ENCODE measurements at places on chromosomes 7 and 10.

GRCh38 chr7:151702961-151703360 lies 174.0 kb downstream of the PRKAG2 start:
- no peak for DNase-seq

DNA sequence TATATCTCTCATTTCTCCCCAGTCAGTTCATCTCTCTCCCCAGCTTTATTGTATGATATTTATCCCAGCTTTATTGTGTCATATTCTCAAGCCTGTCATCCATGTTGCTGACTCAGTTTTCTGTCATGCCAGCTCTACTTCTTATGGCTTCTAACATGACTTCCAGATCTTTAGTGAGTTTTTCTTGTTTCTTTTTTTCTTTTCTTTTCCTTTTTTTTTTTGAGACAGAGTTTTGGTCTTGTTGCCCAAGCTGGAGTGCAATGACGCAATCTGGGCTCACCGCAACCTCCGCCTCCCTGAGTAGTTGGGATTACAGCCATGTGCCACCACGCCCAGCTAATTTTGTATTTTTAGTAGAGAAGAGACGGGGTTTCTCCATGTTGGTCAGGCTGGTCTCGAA lies 28.7 kb upstream of the CALU start:
- no peak for DNase-seq

DNA sequence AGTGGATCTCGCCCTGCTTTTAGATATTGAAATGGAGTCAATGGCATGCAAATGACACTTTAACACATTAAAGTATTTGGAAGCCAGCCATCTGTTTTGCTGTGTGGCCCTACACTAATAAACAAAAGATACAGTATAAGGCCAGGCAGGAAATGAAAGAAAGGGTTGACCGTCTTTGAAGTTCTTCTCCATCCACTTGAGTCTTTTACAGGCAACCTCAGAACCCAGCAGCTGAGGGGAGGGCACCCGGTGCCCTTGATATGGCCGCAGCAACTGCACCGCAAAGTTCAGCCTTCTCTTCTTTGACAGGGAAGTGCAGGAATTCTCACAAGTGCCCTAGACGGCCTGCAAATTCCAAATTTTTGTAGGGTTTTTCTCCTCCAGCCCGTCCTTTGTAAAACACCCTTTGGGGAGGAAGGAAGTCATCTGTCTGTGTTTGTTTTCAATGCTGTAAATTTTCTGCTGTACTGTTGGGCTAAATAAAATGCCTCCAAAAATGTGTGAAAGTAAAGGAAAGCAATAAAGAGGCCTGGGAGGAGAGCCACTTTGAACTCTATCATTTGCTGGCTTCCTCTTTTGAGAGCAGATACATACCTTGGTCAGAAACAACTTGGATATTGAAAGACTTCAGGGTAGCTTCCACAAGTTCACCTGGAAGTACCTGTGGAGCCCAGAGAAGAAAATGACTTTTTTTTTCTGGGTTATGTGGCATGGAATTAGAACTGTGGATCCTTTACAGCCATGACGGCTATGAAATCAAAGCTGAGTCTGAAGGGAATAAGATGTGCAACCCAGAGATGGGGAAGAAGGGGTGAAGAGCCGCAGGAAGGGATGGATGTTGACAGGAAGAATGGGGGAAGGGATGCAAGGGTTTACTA lies 3.6 kb downstream of the HOXA1 start:
- no peak for DNase-seq

- DNase-seq: no peak
Measured at GRCh38 chr7:130929896-130930659, 196.1 kb upstream of the KLF14 start.

DNA sequence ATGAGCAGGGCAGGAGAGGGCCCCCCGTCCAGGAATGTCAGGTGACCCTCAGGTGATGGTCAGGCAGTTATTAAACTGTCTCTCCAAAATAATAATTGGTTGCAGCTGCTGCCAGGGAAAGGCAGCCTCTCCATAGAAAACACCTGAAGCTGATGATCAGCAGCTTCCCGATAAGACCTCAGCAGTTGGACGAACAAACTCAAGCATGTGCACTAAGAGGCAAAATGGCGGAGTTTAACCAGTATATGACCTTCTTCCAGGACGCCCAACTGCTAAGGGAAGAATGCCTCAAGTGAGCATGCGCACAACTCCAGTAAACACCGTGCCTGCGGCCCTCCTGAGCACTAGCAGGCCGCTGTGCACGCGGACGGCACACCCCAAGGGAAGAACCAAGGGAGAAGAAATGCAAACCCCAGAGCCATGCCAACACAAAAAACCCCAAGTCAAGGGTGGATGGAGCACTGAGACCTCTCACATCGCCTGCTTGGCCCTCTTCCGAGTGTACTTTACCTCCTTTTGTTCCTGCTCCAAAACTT lies 38.9 kb upstream of the ADARB2 start:
- no peak for DNase-seq
